ENCODE measurements at places on chromosomes 7 and 10.

- no peak for DNase-seq
Observed at GRCh38 chr7:65404020-65404419, 30.4 kb downstream of the ZNF92 start.

DNA sequence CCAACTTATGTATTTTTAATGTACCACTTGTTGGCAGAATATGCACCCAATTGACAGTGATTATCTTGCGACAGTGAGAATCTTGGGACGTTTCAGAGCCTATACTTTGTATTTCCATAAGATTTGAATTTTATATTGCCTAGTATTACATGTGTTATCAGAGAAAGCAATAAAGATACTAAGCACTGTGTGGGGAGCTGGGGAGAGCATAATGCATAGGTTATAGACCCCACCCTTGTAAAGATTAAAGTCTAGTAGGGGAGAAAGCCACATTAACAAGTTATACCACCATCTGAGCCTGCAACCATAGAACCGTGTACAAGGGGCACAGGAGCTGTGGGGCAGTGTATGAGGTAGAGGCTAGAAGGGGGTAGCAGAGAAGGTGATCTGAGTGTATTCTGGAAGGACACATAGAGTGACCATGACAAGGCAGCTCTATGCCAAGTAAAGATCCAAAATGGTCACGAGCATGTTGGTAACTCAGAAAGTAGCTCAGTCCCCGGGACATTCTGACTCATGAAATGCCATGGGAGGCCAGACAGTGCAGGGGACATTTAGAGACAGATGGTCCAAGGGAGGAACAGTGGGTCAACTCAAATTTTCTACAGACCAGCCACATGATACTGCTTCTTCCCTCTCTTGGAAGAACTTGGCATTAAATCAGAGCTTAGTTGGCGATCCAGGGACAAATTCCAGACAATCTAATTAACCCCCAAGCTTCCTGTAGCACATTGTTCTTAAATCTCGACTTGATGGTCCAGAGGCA lies 84.5 kb downstream of the ADRA2A start:
- no peak for DNase-seq

- no peak for DNase-seq
Observed at GRCh38 chr7:73847941-73848723, 5.8 kb upstream of the METTL27 start.

GRCh38 chr10:59245686-59246085 lies 69.2 kb downstream of the PHYHIPL start:
- no peak for DNase-seq

- DNase-seq = no peak
Observed at GRCh38 chr7:125382401-125382800, 452.8 kb upstream of the POT1 start.

DNA sequence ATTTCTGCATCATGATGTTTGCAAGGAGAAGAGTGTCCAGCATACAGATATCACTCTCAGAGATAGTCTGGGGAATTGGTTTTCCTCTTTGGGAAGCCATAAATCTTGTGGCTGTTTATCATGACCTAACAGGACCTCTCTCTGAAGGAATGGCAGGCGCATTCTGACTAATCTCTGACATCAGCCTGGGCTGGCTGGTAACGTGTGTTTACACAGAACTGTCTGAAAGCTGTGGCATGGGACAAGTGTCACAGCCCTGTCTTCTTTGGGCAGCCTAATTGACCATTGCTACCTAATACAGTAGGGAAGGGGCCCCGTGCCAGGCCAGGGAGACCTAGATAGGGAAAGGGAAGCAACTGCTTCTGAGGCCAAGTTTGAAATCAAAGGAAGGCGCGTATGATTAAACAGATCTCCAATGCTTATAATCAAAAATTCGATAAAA lies 73.9 kb upstream of the CABCOCO1 start:
- DNase-seq = peak; percentile 8

- peak; percentile 23 for DNase-seq
Observed at GRCh38 chr7:111424768-111425167, 137.5 kb downstream of the IMMP2L start.

GRCh38 chr10:50326172-50326555 lies 74.8 kb upstream of the ASAH2 start:
- DNase-seq = no peak

- DNase-seq = no peak
Observed at GRCh38 chr7:95190515-95190914, 133.8 kb downstream of the PON1 start.

- no peak for DNase-seq
Observed at GRCh38 chr7:90401989-90402388, 1.3 kb upstream of the CLDN12 start.

- DNase-seq = no peak
Observed at GRCh38 chr7:37269711-37270508, 178.8 kb downstream of the ELMO1 start.

DNA sequence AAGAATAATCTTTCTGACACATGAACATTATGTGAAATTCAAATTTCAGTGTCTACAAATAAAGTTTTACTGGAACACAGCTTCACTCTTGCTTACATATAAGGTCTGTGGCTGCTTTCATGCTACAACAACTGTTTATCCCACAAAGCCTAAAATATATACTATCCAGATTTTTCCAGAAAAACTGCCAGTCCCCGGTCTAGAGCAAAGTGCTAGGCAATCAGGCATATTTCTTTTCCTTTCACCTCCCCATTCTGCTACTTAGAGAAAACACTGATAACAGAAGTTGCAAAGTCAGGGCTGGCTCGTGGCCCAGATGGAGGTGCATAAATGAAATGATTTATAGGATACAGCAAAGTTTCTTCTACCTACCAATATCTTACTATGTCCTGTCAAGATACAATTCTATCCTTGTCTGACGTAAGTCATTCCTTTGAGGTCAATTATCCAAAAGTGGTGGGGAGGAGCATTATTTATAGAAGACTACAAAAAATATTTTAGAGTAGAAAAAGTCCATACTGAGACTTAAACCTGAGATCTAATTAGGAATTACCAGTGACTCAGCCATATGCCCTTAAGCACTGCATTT lies 384.1 kb downstream of the NXPH1 start:
- no peak for DNase-seq

GRCh38 chr10:78584681-78585080 lies 484.1 kb upstream of the ZMIZ1 start:
- no peak for DNase-seq

DNA sequence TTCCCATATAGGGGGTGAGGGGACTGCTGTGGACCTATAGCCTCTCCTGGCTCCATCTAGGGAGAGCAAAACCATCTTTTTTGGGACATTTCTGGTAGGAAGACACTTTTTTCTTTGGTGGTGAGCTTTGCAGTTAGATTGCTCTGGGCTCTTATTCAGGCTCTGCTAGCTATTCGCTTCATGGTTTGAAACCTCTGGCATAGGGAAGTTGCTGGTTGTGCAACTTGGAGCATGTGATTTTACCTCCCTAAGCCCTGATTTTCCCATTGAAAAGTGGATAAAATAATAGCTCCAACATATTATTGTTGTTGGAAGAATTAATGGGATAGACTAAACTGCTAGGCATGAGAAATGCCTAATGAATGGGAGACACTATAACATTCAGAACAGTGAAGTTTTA lies 69.6 kb downstream of the CYP26A1 start:
- no peak for DNase-seq

GRCh38 chr7:5525271-5526099 lies 101.9 kb upstream of the TNRC18 start:
- no peak for DNase-seq

DNA sequence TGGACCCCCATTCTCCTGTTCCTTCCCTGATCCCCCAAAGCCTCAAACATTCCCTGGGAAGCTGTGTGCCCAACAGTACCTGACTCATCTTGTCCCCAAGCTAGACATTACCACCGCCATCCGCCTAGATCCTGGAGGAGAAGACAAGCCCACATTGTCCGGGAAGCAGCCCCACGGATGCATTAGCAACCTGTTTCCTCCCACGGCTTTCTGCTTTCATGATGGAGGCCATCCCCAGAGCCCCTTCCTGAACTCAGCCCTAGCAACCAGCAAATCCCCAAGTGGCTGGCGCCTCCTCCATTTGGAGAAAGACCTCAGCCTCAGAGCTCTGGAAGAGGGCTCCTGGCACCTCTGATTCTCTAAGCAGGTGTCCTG lies 2.3 kb upstream of the SLC29A3 start:
- no peak for DNase-seq

DNA sequence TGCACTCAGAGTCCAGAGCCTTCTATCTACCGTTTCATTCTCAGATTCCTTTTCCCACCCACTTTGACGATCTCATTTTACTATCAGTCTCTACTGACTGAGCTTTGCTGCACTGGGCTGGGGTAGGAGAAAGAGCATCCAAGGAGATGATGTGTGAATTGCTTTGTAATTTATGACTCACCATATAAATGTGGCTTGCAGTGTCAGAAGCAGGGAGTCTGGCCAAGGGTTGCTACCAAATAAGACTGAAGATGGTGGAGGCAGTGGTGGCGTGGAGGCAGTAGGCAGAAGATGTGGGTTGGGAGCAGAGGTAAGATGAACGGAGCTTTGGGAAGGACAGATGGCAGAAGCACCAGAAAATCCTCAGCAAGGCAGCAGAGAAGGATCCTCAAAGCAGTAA lies 73.3 kb upstream of the AGK start:
- no peak for DNase-seq

DNA sequence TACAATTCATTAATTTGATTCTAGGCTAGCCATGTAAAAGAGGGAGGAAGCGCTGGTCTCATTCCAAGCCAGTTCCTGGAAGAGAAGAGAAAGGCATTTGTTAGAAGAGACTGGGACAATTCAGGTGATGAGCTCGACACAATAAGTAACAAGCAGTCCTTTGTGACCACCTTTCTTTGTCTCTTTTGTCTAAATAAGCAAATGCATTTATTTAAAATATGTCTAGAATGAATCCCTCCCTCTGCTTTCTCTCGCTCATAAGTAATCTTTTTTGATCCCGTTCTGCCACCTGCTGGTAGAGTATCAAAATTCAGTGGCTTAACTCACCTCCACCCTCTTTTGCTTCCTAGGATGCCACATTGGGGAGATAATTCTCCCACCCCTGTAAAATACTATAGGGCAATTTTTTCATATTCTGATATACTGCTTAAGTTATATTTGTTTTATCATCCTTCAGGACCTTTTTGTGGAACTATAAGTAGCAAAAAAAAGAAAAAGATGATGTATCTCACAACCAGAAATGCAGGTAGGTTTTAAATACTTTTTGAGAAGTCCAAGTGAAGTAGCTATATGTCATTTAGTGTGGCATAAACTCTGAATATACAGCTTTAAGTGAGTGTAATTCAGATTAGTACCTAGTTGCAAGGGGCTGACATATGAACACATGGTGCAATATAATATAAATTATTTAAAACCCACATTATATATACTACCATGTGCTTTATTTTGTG lies 91.5 kb downstream of the GSDME start:
- DNase-seq = peak; percentile 16

- no peak for DNase-seq
Observed at GRCh38 chr7:14739168-14739840, 163.2 kb downstream of the DGKB start.

GRCh38 chr7:128037880-128038619 lies 6.8 kb upstream of the LRRC4 start:
- no peak for DNase-seq

DNA sequence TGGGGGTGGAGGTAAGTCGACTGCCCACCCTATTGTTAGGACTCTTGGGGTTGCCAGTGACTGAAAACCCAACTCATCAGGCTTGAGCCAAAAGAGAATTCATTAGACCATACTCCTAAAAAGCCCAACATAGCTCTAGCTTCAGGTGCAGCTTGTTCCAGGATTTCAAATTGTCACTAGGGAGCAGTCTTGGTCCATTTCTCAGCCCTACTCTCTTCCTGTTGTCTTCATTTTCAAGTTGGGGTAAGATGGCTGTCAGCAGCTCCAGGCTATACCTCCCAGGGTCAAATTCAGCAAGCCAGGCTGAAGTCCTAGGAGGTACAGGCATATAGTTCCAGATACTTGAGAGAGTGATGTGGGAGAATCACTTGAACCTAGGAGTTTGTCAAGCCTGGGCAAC lies 14.9 kb upstream of the COL13A1 start:
- peak; percentile 51 for DNase-seq

- peak; percentile 38 for DNase-seq
Observed at GRCh38 chr10:112471878-112472487, 25.0 kb downstream of the VTI1A start.

GRCh38 chr10:97708976-97709946 lies 4.3 kb upstream of the MARVELD1 start:
- peak; percentile 81 for DNase-seq

DNA sequence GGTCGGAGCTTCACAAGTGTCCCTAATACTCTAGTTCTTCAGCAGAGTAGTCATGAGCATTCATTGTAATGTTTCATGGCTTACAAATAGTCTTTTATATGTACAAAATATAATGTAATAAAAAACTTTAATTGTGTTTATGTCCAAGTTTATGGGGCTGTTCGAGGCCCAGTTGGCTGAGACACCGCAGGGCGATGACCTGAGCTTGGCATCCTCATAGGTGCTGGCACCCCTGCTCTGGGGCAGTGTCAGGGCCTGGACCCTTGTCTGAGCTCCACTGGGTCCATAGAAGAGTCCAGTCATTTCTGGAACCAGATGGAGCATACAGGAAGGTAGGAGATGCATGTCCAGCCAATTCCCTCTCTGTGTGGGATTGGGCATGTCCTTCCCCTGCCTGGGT lies 12.9 kb upstream of the ZMIZ1 start:
- DNase-seq = no peak

DNA sequence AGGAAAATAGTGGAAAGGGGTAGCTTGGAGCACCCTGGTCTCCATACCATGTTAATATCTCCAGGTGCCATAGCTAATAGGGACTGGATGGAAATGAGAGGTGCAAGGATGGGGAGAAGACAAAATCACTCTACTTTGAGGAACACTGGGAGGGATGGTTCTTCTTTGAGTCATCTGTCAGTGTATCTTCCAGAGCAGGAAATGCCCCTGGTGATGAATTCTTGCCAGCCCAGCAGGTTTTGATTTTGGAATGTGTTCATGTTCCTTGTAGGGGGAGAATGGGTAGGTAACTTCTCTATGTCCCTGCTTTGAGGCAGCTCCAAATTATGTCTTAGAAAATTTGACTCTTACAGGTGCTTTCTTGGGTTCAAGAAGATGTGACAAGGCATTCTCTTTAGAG lies 177.0 kb upstream of the GLI3 start:
- no peak for DNase-seq

- DNase-seq = no peak
Observed at GRCh38 chr7:155799514-155799913, 12.7 kb downstream of the SHH start.

DNA sequence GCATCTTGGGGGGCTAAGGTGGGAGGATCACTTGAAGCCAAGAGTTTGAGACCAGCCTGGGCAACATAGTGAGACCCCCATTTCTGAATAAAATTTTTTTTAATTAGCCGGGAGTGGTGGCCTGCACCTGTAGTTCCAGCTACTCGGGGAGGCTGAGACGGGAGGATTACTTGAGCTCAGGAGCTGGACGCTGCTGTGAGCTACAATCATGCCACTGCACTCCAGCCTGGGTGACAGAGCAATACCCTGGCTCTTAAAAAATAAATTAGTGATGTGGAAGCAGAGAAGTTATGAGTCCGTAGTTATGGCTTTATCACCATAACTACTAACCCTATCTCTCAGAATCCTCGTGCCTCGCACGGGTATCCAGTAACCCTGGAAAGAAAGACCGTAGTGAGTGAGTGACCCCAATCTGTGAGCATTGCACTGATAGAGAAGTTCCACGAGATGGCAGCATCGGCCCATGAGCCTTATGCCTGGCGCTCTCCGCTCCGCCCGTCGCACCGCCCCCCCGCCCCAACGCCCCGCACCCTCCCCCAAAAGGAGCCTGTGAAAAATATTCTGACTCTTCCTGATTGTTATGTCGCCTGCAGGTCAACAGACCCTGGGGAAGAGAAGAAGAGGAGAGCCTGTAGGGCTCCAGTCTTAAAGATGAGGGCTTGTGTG lies 4.9 kb upstream of the SLC29A3 start:
- peak; percentile 84 for DNase-seq
